ENCODE measurements at places on chromosomes 12 and 14.
A peak's percentile ranks its signal among the peaks of the same experiment; 100 is the strongest.

DNA sequence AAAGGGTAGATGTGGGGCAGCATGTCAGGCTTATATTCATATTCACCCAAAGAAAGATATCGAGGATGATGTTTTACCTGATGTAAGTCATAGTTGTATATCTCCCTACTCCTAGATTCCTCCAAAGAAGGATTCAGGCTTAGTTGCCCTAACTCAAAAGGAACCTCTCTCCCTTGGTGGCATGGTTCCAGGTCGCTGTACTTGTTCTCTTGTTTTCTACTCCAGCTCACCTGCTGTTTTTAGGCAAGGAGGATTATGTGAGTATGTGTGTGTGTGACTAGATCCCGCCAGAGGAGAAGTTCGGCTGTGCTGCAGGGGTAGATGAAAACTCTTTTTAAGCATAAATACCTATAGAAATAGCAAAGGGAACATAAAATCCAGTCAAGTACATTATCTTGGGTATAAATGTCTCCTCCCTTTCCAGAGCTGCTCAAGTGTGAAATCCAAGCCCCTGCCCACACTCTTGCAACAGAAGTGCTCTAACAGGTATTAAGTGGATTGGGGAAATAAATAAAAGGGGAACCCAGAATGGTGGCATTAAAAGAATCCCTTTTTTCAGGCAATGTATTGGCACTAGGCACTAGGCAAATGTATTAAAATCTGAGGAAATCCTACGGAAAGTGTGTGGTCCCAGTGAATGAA, 375.7 kb downstream of the ZFP36L1 start:
- no peak for DNase-seq

- DNase-seq: peak; percentile 81
Measured at GRCh38 chr12:57941165-57941894, at the start of gene ATP23. Gene ATP23, plus strand, starts transcription at chr12:57941567. Its CDS starts 135 bp downstream, at chr12:57941702.

DNA sequence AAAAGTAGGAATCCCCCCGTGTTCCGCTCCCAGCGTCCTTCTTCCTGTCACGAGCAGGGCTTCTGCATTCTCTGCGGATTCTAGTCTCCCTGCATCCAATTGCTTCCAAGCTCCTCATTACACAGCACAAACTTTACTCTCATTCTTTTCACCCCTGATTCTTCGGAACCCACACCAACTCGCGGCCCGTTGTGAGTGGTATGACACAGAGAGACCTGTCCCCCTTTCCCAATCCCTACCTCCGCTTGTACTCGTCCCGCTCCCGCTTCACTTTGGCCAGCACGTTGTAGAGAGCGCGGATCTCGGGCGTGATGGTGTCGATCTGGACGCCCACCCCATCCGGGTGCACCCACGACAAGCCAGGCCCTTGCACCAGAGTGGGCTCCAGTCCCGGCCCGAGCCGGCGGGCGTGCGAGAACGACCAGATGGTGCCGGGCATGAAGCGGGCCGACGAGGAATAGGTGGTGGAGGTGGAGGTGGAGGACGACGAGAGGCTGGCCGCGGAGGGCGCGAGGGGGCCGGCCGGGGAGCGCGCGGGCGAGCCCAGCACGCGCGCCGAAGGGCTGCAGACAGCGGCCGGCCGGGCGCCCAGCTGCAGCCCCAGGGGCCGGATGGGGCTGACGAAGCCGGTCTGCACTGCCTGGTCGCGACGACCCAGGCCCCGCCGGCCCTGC, 687 bp downstream of the IFFO1 start:
- DNase-seq: no peak

DNA sequence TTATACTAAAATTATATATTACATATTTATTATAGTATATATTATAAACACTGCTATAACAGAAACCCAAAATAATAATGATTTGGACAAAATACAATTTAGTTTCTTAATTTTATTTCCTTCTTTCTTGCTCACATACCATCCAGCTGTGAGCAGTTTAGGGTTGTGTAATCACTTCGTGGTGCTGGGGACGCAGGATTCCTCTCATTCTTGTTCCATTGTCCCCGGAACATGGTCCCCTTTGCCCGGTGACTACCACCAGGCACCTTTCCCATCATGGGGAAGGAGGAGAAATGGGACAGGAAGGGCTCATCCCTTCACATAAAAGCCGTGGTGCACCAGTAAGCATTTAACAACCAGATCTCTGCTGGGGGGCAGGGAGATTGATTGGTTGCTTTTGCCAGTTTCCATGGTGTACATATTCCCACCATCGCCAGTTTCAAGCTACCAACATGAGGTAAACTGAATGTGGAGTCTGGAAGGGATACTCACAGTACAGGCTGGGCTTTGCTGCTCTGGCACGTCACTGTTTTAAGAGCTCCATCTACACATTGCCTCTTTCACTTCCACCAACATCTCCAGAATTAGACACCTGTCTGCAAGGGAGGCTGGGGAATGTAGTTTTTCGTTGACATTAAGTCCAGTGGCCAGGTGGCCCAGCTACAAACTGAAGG, 191.5 kb downstream of the TMEM132C start:
- no peak for DNase-seq

DNA sequence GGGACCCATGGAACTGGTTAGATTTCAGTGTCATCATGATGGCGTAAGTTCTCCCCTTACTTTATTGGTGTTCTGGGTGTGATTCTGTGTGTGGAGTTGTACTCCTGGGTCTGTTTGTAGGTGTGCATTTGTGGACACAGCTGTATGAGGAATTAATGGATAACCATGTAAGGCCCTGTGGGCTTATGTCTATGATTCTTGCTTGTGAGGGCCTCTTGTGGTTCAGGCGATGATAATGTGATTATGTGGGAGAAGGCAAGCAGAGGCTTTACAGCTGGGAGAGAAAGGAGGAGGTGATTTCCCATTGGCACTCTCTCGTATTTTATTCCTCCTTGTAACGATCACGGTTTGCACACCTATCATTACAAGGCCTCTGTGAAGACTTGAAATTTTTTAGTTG, 96.1 kb downstream of the SCN8A start:
- DNase-seq: no peak

- DNase-seq: no peak
Measured at GRCh38 chr14:74144789-74145188, 60.0 kb downstream of the LIN52 start.

DNA sequence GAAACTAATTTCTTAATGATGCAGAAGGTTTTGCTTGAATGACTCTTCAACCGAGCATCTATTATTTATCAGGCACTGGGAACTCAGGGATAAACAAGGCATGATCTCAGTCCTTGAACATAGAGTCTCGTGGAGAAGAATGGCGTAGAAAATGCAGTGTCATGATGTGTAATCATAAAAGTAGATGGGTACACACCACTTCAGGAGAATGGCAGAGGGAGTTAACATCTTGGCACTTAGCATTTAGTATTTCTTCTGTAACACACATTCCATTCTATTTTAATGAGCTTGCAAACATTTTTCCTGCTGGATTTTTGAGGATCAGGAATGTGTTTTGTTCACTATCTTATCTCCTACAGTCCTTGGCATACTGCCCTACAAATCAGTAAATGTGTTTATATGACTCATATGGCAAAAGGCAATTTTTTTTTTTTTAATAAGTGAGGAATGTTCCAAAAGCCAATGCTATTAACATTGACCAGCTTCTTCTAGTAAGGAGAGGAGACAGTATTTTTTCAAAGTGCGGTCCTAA, 3.8 kb downstream of the TXNRD1 start:
- DNase-seq: no peak

- peak; percentile 83 for DNase-seq
Measured at GRCh38 chr12:108563136-108563803, 874 bp downstream of the ISCU start.

- DNase-seq: no peak
Measured at GRCh38 chr12:79071498-79071897, 206.9 kb downstream of the SYT1 start.

- DNase-seq: no peak
Measured at GRCh38 chr12:49702009-49702408, 5.2 kb downstream of the FMNL3 start.

DNA sequence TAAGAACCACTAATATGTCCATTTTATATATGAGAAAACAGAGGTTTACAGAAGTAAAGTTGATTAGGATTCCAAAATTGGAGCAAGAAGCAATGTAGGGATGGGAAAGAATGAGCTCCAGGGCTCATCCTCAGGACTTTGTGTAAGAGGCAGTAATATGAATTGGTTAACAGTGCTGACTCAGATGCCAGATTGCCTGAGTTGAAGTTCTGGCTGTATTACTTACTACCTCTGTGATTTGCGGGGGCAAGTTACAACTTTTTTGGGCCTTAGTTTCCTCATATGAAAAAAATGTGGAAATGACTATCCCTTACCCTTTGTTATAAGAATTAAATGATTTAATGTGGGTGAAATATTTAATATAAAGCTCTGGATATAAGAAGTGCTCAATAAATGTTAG, 35.1 kb upstream of the PPP2R5E start:
- no peak for DNase-seq

DNA sequence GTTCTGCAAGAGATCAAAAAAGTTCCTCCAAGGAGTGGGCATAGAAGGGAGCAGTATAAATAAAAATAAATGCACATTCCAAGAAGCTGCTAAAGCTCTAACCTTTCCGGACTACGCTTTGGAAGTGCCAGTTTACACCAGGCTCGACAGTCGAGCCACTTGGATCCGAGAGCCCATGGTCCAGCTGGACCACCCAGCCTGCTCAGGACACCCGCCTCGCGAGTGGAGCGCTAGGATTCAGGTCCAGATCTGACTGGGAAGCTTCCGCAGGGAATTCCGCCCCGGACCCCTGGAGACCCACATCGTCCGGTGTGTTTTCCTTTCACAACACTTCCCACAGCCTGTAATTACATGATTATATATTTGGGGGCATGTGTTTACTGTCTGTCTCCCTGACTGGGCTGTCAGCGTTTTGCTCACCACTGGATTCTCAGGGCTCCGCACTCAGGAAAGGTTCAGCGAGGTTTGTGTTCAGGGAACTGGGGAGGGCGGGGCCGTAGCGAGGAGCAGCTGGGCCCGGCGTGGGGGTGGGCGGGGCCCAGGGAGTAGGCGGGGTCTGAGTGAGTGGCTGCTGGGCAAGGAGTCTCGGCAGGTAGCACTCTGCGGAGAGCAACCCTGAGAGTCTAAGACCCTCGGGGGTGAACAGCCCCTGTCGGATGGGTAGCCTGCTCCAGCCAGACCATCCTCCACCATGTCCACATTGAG, 52.3 kb upstream of the TMEM263 start:
- peak; percentile 68 for DNase-seq

- DNase-seq: no peak
Measured at GRCh38 chr12:6998715-6999451, 19.4 kb downstream of the LPCAT3 start.

GRCh38 chr14:30874999-30875787, 834 bp downstream of the COCH start:
- DNase-seq: no peak

DNA sequence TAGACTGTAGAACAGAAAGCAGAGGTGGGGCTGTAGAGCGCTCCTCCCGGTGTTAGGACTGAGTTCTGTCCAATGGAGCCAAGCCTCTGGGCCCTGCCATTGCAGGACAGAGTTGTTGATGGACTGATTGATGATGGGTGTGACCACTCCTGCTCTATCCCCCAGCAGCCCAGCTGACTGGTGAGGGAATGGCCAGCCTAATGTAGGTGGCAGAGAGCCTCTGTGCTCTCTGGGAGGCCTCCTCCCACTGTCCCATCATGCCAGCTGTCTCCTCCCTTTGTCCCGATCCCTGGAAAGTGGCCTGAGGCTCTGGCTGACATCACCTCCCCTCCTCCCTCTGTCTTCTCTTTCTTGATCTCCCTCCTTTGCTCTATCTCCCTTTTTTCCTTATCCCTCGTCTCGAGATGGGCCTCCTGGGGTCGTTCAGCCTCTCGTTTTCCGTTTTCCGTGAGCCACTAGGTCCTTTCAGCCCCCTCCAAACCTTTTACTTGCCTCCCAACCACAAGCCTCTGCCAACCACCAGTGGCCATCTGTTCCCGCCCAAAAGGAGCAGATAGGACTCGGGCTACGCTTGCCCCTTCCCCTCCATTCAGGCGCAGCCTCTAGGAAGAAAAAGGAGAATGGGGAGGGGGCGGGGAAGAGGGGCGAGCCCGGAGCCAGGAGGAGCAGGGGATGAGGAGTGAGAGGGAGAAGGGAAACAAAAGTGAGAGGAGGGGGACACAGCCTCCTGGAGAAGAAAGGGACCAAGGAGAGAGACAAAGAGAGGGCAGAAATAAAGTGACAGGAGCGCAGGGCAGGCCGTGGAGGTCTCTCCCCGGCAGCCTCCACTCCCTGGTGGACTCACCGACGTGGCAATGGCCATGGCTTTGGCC, 572 bp downstream of the EFS start:
- no peak for DNase-seq

GRCh38 chr12:92145481-92145730, 240 bp downstream of the BTG1 start:
- no peak for DNase-seq

- no peak for DNase-seq
Measured at GRCh38 chr14:24078146-24078545, 6.8 kb downstream of the CPNE6 start.
